H7 (cell line): ENCODE measurements at places on chromosomes 5 and 9. TPM values are rescaled to one million over a fixed set of nuclear protein-coding genes. Genes with fewer than 3 reads are reported as not detected.
A peak's percentile ranks its signal among the peaks of the same experiment; 100 is the strongest.

COL5A1 gene
- total RNA-seq = 10.1 and 11.3 TPM in 2 replicates

DOCK8 gene
- total RNA-seq = 0.41 and 0.80 TPM in 2 replicates

FOXD4L4 gene
- not detected in 2 replicates for total RNA-seq

TMEM252 gene
- total RNA-seq = not detected in 2 replicates

GPR151 gene
- 0.07 TPM in 1 of 2 replicates, not detected in the other for total RNA-seq

TLR4 gene
- 0.07 TPM in 1 of 2 replicates, not detected in the other for total RNA-seq

S100Z gene
- 1.1 and 1.6 TPM in 2 replicates for total RNA-seq

DNA sequence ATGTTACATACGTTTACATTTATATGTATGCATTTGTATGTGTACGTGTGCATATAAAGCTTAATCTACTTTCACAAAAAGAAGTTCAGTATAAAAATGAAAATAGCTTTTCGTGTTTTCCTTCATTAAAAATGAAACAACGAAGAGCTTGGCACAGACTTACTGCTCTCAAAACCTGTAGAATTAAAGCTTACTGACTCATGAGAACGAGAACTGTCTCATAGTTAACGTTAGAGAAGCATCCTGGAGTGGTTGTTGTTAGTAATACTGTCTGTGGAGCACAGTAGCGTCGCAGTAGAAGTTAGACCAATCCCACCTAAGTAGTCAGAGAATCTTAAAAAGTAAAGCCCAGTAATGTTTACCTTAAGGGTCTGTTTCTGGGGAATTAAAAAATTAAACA, 1.3 kb downstream of the MAT2B start:
- no peak for DNase-seq

- no peak for DNase-seq
Observed at GRCh38 chr5:107169867-107170266, 500.9 kb downstream of the EFNA5 start.

GRCh38 chr5:39080597-39081204, 6.5 kb upstream of the RICTOR start:
- DNase-seq = peak; percentile 65

DNA sequence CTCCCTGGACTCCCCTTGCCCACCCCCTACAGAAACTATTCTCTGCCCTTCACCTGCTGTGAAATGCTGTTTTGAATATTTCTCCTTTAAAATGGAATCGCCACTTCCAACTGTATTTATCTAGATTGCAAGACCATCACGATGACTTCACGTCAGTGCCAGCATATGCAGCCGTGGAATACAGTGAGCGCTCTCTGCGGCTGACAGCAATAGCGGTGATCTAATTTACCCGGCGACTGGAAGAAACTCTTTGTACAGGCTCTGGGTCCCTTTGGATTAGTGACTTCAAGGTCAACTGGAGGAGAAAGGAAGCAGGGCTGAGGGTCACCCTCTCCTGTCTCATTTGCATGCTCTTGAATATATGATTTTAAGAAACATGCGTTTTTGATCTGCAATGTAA, 192.0 kb downstream of the IRX1 start:
- DNase-seq = no peak

GRCh38 chr9:77011973-77012821, 7.3 kb upstream of the FOXB2 start:
- peak; percentile 88 for DNase-seq

DNA sequence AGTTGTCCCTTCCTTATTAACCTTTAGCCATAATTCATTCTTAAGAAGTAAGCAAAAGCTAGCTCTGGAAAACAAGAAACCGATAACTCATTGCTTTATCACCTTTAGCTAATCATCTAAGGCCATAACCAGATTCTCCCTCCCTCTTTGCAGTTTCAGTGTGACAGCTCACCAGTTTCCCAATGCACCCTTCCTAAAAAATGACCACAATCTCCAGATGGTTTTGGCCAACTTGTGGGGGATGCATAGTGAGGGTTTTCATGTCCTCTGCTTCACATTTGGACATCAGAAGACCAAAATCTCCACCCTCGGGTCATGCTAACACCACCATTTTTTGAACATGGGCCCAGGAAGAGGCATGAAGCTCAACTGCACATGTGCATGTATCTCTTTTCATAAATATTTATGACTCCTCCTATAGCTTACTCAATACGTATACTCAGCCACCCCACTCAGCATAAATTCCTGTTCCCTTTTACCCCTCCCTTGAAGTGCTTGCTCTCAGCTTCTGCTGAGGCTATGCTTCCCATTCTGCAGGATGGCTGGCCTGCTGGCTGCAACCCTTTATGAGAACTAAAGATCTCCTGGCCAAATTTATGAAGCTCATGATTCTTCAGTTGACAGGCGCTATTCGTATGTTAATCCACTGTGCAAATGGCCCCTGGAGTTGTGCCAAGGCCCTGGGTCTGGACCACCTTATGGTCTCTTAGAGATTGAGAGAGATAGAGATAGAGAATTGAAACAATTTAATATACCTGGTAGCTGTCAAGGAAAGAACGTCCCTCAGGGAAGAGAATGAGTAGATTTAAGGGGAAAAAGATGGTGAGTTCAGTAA, 14.8 kb downstream of the PPP3R2 start:
- DNase-seq = no peak

DNA sequence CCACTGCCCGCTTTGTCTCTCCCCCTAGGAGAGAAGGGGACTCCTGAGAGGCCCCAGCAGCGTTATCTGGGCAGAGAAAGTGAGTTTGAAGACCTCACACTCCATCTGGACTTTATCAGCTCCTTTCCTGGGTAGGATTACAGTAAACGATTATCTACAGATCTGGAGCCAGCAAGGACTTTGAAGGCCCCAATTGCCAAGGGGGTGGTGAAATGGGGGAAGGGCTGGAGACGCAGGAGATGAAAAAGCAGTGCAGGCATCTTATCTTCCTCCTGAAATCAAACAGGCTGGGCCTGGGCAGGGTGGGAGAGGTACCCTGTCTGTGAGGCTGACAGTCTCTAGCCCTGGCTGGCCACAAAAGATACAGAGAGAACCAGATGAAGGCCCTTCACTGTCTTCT, 105.8 kb upstream of the MSX2 start:
- no peak for DNase-seq

DNA sequence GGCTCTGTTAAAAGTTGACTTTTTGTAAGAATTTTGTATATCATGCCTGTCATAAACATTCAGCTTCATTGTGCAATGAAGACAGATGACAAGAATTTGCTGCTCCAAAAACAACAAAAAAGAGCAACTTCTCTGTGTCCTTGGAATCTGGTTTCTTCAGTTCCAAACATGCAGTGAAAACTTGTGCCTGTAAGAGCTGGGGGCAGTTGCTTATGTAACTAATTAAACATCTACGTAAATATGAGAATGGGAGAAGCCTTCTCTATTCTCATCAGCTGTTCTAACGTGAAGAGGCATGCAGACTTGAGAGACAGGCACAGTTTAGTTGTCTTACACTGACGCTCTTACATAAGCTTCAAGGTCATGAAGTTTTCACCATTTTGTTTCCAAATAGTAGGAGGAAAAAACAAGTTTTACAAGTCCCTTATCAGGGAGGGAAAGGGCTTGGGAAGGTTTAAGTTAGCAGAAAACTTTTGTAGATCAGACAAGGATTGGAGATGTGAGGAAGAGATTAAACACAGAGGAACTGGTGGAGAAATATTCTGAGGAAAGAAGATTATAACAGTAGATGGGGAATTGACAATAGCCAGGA, 170.4 kb downstream of the RFK start:
- no peak for DNase-seq

DNA sequence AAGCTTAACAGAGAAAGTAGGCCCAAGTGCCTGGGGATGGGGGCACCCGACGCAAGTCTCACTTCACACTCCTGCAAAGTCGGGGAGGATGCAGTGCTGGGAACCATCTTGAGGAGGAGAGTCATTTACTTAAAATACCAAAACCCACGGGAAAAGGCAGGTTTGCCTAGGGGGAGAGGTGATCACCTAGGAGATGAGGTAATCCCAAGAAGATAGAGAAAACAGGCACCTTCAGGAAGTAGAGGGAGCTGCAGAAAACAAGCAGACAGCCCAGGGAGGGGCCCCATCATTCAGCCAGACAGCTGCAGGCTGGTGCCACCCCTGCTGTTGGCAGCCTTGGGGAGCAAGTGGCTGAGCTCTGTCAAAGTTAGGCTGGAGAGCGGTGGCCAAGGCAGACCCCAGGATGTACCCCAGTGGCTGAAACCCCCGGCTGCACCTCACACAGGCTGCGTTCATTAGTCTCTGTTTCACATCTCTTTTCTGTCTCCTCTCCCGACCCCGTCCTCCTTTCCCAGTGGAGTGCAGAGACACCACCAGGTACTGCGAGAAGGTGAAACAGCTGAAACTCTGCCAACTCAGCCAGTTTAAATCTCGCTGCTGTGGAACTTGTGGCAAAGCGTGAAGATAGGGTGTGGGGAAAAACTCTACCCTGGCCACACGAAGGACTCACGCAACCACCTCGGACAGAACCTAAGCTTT, 124.9 kb downstream of the SAXO1 start:
- peak; percentile 50 for DNase-seq

DNA sequence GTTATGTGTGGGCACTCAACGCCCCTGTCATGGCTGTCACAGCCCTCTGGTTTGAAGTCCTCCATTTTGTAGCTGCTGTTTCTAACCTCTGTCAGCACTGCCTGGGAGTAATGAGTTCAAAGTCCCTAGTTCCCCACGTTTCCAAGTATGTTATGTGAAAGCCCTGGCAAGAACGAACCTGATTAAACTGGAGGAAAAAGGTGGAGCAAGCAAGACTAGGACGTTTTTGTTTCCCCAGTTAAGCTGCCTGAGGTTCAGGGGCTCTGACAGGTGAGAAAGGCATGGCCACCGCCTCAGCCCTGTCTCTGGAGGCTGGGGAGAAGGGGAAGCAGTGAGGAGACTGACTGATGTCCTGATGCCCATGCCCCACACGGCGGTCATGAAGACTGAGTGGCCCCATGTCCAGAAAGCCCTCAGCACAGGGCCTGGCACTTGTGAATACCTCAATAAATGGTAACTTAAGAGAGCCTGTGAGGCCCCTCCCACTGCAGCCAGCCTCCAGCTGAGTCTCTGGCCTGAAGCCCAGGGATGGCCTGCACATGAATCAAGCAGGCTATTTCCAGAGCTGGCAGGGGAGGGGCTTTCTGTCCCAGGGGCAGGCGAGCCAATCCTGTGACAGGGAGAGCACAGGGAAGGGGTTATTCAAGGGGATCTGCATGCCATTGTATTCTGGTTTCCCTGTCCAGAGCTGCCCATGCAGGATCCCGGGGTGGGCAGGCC, 61.8 kb downstream of the PFDN1 start:
- peak; percentile 87 for DNase-seq

GRCh38 chr5:42677156-42677842, 79.3 kb upstream of the CCDC152 start:
- DNase-seq = no peak

DNA sequence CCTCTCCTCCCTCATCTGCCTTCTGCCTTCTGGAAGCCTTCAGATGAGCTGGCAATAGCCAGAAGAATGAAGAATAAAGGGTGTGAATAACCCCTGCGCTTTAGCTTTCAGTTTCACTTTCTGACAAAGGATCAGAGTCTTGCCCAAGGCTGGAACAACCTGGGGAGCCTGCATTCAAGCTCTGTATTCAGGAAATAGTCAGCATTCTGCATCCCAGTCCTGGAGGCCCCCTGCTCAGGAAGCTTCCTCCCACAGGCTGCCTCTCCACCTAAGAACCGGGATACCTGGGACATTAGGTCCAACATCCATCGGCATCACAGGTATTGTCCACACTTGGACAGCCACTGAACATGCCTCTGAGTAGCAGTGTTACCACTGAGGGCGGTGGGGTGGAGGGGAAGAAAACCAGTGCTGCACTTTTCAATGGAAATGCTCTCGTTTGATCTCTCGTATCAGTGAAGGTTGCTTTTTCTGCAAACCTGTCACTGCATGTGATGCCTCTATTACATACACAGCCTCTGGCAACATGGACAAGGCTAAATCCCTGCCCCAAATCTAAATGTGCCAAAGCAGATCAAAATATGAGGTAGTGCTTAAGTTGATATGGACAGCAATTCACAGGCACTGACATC, 39.8 kb upstream of the ACO1 start:
- DNase-seq = peak; percentile 17

- no peak for DNase-seq
Observed at GRCh38 chr9:106879439-106879882, 16.5 kb downstream of the ZNF462 start.

- no peak for DNase-seq
Observed at GRCh38 chr5:161007879-161008278, 155.9 kb upstream of the ATP10B start.
